ENCODE measurements at places on chromosomes 5 and 9.

GRCh38 chr5:50665091-50665490 is 1.3 kb upstream of the PARP8 start:
- no peak for DNase-seq

DNA sequence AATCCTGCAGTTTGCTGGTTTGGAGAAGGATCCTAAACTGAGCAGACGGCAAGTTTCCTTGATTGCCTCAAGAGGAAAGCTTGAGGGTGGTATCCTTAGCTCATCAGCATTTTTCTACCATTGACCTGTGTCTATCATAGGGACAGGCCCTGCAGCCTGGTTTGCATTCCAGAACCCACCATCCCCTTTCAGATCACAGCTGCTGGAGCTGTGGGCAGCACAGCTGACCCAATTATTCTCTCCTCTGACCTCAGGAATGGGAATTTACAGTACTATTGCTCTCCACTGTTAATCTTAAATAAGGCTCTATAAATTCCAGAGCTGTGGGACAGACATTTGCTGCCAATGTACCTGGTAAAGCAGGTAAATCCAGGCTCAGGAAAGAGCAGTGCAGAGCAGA is 163.0 kb downstream of the SPOCK1 start:
- no peak for DNase-seq

GRCh38 chr9:81804306-81804705 is 115.0 kb upstream of the TLE1 start:
- DNase-seq, result no peak

GRCh38 chr9:33164138-33164809 is 2.9 kb downstream of the B4GALT1 start:
- no peak for DNase-seq

- no peak for DNase-seq
Measured at GRCh38 chr5:150180241-150181026, 9.4 kb upstream of the SLC6A7 start.

DNA sequence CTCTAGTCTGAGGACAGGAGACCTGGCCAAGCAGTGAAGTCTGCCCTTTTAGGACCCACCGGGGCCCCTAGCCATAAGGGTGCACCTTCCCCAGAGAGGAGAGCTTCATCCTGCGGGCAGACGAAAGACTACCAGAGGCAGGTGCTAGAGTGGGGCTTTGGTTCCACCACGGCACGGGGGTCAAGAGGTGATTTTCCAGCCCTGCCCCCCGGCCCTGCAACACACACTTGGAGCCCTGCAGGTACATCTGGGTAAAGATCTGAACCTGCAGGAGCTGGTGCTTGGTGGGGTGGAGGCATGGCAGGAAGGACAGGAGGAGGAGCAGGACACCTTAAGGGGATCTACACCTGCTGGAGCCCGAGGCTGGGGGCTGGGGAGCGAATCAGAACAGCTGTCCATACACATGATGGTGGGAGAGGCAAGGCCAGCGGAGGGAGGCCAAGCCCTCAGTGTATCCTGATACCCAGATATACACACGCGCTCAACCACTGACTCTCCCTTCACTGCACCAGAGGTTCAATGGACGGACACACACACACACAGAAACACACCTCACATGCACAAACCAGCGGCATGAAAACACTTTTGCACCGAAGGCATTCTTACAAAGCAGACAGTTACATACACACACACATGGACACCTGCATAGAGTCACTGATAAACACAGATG is 98.4 kb upstream of the MVB12B start:
- no peak for DNase-seq

DNA sequence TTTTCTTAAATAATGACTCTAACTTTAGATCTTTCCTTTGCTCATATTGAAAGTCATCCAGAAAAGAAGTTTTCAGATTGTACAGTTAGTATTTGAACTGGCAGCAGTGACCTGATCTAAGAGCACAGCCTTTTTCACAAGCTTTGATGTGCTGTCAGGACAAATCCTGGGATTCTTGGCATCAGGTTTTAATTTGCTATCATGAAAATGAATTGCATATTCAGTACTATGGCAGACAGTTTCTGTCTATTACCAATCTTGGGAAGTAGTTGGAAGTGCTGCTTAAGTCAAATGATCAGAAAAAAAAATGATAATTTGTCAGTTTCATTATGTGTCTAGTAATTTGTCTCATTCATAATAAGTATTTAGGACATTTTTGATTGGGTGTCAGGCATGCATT is 925.6 kb upstream of the ARRDC3 start:
- DNase-seq, result no peak

- DNase-seq, result no peak
Measured at GRCh38 chr9:6543204-6543603, 102.3 kb downstream of the GLDC start.

DNA sequence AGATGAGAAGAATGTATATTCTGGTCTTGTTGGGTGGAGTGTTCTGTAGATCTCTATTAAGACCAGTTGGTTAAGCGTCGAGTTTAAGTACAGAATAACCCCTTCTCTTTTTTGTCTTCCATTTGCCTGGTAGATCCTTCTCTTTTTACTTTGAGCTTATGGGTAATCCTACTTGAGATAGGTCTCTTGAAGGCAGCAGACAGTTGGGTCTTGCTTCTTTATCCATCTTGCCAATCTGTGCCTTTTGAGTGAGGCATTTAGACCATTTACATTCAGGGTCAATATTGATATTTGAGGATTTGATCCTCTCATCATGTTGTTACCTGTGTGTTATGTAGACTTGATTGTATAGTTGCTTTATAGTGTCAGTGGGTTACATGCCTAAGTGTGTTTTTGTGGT is 152.7 kb downstream of the CWC27 start:
- no peak for DNase-seq

- DNase-seq, result no peak
Measured at GRCh38 chr5:155947394-155948062, 379.4 kb upstream of the SGCD start.

DNA sequence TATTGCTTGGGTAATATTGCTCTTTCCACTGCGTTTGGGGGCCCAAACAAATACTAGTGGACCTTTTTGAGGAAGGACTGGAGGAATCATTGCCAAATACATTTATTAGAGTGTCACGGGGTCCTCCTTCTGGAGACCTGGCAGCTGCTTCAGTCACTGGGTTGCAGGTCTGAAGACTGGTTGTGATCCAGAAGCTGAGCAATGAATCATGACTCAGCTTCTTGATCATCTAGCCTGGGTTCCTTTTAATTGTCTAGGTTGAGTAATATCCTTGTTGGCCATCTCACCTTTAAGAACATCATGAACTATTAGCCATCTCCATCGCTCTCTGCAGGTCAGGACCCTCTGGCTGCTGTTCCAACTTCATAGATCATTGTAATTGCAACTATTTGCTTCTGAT is 15.4 kb upstream of the UBAP1 start:
- no peak for DNase-seq

GRCh38 chr5:50352382-50352781 is 88.7 kb downstream of the EMB start:
- no peak for DNase-seq

DNA sequence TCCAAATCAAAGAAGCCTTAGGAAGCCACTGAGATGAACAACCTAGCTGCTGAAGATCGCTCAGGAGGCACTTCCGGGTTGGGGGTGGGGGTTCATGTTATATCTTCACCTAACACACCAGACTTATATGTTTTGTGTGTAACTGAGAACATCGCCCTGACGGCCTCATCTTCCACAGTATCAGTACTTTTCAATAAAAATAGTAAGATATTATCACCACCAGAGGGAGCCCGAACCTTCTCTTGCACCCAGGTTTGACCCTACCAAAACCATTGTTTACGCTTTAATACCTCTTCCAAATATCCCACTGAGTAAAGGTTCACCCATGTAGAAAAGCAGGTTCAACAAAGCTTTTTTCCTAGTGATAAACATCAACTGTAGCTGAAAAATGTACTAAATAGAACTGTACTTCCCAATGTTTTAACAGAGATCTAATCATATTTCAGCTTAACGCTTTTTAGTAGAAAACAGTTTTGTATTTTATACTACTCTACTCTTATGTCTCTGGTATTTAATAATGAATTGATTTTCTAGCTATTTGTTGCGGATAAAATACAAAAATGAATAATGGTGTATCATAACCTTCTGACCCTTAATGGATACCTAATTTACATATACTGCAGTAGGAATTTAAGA is 244.0 kb downstream of the EPB41L4A start:
- DNase-seq, result peak; percentile 6

DNA sequence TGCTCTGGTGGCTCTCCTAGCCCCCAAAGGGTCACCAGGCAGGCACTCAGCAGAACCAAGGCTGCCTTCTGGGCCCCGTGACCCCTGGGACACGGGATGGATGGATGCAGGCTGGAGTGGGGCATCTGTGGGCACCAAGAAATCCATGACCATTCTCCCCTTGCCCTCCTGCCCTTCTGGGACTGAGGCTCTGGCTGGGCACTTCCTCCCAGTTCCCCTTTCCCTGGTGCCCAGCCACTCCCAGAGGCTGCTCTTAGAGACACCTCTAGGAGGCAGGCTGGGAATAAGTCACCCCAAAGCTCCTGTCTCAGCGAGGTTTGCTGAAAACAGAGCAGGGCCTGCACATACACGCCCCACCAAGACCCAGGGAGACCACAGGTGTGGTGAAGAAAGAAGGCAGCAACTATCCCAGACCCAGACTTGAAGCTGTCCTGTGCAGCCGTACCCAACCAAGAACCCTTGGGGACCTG is 943 bp downstream of the STING1 start:
- DNase-seq, result no peak

DNA sequence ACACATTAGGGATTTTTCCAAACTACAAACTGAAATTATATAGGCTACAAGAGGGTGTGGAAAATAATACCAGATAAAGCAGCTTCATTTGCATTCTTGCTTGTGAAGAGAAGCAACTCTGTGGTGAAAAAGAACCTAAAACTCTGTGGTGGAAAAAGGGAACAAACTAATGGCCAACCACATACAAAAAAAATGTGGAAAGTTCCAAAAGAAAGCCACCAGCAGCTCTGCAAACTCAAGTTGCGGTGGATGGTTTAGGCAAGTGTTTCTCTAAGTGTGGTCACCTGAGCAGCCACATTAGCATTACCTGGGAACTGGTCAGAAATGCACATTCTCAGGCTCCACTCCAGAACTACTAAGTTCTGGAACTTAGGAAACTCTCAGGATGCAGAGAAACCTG is 586.4 kb downstream of the ACTL7B start:
- no peak for DNase-seq

DNA sequence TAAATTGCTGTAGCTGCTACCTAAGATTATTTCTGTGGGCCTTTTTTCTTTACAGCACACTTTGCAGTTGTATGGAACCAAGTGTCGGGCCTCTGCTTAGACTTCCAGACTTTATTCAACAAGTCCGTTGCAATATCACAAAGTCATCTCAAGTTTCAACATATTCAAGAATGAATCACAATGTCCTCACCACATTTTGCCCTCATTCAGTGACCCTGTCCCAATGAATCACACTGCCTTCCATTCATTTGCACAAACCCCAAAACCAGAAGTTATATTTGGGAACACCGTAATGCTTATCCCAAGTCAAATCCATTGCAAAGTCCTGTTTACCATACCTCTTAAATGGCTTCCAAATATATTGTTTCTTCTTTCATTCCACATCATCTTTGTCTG is 439.6 kb downstream of the CSNK1G3 start:
- no peak for DNase-seq

- DNase-seq, result no peak
Measured at GRCh38 chr9:93261281-93261680, 77.3 kb downstream of the WNK2 start.
